ENCODE measurements at places on chromosomes 2 and 18.
A peak's percentile ranks its signal among the peaks of the same experiment; 100 is the strongest.

DNA sequence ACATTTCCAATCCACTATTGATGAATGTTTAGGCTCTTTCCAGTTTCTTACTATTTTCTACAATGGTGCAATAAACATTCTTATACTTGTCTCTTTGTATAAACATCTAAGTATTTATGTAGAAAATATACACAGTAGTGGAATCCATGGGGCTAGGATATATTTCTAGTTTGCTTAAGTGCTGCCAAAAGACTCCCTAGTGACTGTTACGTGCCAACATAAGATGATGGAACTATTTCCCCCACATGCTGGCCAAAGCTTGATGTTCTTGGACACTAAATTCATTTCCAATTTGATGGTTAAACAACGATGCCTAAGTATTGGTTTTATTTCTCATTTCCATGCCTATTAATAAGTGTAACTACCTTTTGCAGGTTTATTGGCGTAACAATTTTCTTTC, 378.4 kb upstream of the HNRNPA3 start:
- no peak for DNase-seq

DNA sequence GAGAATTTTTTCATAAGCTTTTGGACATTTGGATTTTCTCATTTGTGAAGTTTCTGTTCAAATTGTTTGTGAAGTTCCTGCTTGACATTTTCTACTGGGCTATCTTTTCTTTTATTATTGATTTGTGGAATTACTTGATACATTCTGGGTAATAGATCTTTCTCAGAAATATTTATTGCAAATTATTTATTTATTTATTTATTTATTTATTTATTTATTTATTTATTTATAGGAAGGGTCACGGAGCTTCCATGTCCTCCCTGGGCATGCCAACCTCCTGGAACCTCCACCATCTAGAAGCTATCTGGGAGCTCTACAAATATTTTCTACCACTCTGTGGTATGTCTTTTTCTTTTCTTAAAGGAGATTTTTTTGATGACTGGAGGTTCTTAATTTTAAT, 25.7 kb upstream of the SERPINB7 start:
- no peak for DNase-seq

GRCh38 chr2:10292033-10292432, 10.7 kb upstream of the HPCAL1 start:
- DNase-seq: no peak

GRCh38 chr2:137659616-137660015, 304.7 kb upstream of the HNMT start:
- DNase-seq: no peak

GRCh38 chr2:37683241-37683640, 11.8 kb upstream of the CDC42EP3 start:
- DNase-seq: no peak

DNA sequence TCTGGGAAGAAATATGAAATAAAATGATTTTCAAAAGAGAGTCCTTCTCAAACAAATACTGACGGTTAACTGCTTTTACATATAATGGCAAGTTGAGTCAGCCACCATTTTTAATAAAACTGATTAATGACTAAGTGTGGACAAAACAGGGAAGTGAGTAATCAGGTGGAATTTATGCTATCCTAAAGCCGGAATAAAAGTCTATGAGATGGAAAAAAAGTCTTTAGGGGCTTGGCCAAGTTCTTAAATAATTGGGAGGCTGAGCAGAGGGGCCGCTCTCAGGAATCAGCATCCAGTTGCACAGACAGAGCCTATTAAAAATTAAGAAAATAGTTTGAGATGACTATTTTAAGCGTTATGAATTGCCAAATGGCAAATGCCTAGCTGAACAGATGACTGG, 58.6 kb upstream of the AFF3 start:
- DNase-seq: no peak

- no peak for DNase-seq
These were observed 84.6 kb upstream of the RFX8 start for GRCh38 chr2:101559551-101559950.

GRCh38 chr2:217915706-217916105, 87.1 kb downstream of the TNS1 start:
- no peak for DNase-seq

DNA sequence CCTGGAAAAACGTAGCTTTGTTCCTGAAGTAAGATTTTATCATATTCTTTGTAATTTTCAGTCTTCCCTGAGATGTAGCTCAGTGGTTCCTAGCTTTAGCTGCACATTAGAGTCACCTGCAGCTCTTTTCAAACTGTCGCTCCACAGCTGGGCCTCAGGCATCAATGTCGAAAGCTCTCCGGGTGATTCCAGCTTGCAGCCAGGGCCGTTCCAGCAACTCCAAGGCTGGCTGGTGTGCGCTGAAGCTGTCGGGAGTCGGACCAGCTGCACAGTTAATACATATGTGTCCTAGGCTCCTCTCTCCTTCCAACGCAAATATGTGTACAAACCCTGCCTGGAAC, 609 bp upstream of the ZNF2 start:
- DNase-seq: no peak

GRCh38 chr18:48825101-48825745, 125.5 kb downstream of the SMAD7 start:
- DNase-seq: no peak

GRCh38 chr2:1546023-1546591, 132.8 kb downstream of the TPO start:
- no peak for DNase-seq

DNA sequence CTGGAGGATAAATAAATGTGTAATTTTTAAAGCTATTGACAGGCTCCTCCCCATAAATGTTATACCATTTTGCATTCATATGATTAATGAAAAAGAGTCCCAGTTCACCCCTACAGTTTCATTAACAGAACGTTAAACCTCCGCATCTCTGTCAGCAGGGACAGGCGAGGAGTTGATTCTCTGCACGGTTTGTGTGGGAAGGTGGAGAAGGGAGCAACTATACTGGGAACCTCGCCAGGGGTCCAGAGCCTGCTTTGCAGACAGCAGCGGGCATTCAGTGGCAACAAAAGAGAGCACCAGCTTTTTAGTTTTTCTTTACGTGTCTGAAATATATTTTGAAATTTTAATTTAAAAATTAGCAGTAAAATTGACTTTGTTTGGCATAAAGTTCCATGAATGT, 101.4 kb downstream of the FARSB start:
- DNase-seq: no peak

- no peak for DNase-seq
These were observed 109.9 kb upstream of the PTPRM start for GRCh38 chr18:7457262-7457661.

- no peak for DNase-seq
These were observed 283.4 kb upstream of the PARD3B start for GRCh38 chr2:204261846-204262245.

DNA sequence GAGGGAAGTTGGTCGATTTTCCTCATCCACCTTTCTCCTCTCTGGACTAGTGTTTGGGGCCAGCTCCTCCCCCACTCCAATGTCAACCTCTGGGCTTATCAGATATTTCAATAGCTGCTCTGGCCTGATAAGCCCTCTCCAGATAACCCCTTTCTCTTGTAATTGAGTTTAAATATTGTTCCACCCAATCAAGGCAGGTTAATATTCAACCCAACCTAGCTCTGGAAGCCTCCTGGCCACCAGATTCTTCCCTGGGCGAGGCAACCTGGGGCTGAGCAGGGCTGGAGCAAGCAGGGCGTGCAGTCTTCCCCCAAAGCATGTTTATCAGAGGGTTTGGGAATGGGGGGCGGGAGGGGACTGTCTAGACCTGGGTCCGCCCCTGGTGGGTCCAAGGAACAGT, 73.8 kb downstream of the TFCP2L1 start:
- DNase-seq: no peak

- peak; percentile 28 for DNase-seq
These were observed 31.2 kb upstream of the SLC66A3 start for GRCh38 chr2:11123856-11124759.

- no peak for DNase-seq
These were observed 63.4 kb downstream of the BIN1 start for GRCh38 chr2:127043367-127044164.

DNA sequence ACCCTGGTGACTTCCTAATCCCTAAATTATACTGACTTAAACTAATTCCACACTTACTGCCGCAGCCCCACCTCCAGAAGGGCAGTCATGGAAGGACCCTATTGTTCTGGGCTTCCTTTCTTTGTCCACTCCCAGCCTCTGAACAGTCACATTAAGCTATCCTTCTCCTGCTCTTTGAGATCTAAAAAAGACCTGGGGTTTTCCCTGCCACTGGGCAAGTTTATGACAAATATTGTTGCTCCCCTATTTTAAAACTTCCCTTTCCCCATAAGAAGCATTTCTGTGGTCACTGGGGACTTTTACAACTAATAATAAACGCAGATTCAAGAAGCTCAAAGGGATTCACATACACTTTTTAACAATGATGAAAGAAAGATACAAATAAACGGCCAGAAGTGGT, 47.2 kb upstream of the XPO1 start:
- no peak for DNase-seq

All from activated T-helper 1 cell treated with Interleukin-2 at 50 U/mL for 16 hours (primary cell).